ENCODE measurements at places on chromosomes 5 and 9. TPM values are rescaled to one million over a fixed set of nuclear protein-coding genes. Genes with fewer than 3 reads are reported as not detected.

DNA sequence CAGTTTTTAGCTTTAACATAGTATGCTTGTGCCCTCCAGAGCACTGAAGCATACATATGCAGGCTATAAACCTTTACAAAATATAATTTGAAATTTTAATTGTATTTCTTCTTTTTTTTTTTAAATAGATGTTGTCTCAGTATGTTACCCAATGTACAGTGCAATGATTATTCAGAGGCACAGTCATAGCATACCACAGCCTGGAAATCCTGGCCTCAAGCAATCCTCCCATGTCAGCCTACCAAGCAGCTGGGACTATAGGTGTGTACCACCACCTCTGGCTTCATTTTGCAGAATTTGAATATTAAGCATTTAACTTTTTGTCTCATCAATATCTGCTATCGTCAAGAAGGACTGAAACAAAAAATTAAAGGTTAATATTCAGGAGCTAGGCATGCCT lies 16.9 kb upstream of the ZNF782 start:
- no peak for DNase-seq

DNA sequence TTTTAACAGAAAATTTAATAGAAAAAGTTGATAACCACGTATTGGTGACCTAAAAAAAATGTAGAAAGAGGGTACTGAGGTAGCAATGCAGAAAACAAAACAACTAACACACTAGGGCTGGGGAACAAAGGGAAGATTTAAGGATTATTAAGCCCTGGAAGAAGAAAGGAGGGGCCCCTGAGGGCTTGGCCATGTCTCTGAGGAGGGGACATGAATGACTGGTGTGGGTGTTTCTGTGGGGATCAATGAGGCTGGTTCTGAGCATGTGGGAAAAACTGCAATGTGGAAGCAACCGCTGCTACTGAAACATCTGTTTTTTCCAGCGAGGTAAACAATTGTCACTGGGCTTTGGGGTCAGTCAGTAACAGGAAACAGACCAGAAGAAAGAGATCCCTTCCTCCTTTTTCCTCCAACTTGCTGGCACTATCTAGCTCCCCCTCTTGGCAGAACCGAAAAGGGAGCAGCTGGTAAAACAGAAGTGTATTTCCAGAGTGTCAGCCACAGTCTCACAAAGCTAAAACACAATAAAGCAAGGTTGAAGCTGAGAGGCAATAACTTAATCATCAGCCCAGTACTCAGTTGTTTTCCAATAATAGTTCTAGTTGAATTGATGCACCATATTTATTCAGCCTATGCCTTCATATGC lies 48.3 kb downstream of the ATPSCKMT start:
- no peak for DNase-seq

DNA sequence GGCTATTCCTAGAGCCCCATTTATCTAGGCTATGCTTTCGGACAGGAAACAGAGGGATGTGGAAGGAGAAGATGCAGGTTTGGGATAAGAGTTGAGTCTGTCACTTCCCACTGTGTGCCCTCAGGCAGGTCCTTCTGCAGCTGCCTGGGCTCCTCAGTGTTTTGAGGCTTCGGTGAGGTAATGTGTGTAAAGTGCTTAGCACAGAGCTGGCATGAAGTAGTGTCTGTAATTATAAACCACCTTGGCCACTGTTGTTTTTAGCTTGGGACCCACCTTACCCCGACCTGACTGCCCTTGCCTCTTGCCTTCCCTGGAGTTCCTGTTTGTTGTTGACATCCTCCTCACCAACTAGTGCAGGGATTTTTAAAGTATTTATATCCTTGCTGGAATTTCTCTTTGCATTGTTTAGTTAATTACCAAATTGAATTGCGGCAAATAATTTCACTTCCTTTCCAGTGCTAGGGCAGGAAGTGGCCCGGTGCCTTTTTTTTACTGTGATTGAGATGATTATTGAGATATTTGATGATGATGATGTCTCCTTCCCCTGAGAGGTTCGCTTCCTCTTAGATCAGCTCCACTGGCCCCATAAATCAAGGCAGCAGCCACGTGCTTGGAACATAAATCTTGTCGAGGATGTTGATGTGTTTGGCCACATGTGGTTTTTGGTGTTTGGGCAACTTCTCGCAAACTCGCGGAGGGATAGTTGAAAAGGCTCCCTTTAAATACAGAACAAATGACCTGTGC lies 38.3 kb upstream of the DAB2IP start:
- no peak for DNase-seq

- no peak for DNase-seq
These were observed 1143.4 kb downstream of the CDH12 start for GRCh38 chr5:21709770-21710169.

The HEMGN gene
- not detected for total RNA-seq

The SLC6A19 gene
- not detected for total RNA-seq

The GRIA1 gene
- total RNA-seq = 0.05 TPM

The APBA1 gene
- total RNA-seq = 2.0 TPM

The IFNE gene
- total RNA-seq = not detected
